ENCODE measurements at places on chromosomes 2 and 18.
A peak's percentile ranks its signal among the peaks of the same experiment; 100 is the strongest.

GRCh38 chr2:184577056-184577455, 21.3 kb upstream of the ZNF804A start:
- DNase-seq, result no peak

- DNase-seq, result no peak
Observed at GRCh38 chr2:156323754-156324153, 8.8 kb downstream of the NR4A2 start.

- DNase-seq, result no peak
Observed at GRCh38 chr2:71125506-71126294, 4.3 kb downstream of the MCEE start.

DNA sequence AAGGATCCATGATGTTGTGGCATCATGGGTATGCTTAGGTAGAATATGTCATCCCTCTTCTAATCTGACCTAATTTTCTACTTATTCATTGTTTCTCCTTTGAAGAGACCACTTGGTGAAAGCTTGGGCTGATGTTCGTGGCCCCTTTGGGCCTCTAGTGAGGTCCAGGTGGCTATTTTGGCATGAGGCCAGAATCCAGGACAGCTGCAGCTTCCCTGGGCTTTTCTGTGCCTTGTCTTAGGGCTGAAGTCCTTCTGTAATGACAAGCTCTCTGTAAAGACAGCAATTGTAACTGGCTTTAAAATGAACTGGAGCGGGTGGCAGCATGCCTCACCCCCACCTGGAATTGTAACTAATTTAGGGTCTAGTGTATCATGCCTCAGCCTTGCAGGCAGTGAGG, 15.6 kb upstream of the MC2R start:
- no peak for DNase-seq

DNA sequence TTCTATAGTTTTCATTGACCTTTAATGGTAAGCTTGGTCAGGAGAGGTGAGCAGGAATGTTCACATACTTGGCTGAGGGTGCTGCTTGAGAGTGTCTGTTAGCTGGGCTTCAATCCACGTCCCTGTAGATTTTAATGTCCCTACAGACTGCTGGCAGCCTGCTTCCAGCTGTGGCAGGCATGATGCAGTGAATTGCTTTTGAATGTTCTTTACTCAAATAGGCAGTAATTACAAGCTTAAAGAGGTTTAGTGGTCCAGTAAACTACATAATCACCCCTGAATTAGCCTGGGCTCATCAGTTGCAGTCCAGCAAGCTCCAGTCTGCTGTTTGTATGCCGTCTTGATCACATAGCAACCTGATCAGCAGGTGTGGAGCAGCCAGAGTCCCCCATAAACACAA, 102.1 kb downstream of the MEIS1 start:
- DNase-seq, result no peak

- DNase-seq, result no peak
Observed at GRCh38 chr2:33670392-33670937, 71.4 kb upstream of the FAM98A start.

DNA sequence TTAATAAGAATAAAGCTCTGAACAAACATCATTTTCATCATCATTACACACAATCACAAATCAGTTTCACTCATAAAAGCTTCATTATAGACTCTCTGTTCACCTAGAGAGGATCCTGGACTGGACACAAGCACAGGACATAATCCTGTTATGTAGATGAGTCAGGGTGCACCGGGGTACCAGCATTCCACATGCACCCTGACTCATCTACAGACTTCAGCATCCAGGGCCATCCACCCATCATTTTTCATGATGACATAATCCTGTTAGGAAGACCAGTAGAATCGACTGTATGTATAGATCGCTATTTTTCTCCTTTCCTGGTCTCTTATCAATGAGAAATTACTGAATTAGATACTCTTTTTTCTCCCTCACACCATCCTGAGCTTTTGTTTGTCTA, 73.7 kb upstream of the PIK3C3 start:
- no peak for DNase-seq

DNA sequence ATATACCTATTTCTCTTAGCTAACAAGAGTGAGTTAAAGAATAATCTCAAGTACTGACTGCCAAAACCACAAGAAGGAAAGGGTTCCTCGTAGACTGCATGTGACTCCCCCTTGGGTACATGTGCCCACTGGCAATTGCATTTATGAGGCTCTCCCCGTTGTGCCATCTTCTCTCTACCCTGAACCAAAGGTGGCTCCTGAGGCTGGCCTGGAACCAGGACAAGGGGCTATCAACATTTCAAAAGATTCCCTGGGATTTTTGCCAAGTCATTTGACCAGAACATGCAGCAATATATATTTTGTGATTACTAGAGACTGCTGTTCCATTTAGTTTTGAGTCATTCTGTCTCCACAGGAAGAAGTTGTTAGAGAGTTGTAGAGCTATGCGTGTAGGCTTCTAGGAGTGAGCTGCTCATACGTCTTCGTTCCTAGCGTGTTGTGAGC, 45.8 kb downstream of the LAMA3 start:
- no peak for DNase-seq

DNA sequence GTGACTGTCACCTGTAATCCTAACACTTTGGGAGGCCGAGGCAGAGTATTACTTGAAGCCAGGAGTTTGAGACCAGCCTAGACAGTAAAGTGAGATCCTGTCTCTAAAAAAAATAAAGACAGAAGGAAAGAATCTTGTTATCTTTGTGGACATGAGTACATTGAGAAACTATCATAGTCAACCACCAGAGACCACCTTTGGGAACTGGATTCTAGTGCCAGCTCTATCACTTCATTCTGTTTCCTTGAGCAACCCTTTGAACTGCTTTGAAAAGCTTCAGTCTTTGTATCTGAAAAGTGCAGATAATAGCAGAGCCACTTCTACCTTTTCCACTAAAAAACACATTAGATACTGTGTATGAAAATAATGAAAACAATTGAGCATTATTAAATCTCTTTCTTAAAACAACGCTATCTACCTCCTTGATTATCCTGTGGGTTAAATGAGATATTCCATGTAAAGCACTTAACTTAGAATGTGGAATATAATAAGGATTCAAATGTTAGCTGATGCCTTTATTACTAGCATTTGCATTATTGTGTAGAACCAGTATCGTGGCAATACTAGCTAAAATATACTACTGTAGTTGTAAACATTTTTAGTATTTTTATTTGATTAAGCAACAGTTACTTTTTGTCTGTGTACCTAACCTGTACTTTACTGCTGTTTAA, 8.8 kb downstream of the GORASP2 start:
- no peak for DNase-seq

- peak; percentile 69 for DNase-seq
Observed at GRCh38 chr18:48951448-48952286, 902 bp upstream of the SMAD7 start.
